Pancreas (tissue), 10 donors: ENCODE measurements at places on chromosomes 6 and 20. TPM values are rescaled to one million over a fixed set of nuclear protein-coding genes. Genes with fewer than 3 reads are reported as not detected.

Gene MDFI
- total RNA-seq: 7.4 TPM

DNA sequence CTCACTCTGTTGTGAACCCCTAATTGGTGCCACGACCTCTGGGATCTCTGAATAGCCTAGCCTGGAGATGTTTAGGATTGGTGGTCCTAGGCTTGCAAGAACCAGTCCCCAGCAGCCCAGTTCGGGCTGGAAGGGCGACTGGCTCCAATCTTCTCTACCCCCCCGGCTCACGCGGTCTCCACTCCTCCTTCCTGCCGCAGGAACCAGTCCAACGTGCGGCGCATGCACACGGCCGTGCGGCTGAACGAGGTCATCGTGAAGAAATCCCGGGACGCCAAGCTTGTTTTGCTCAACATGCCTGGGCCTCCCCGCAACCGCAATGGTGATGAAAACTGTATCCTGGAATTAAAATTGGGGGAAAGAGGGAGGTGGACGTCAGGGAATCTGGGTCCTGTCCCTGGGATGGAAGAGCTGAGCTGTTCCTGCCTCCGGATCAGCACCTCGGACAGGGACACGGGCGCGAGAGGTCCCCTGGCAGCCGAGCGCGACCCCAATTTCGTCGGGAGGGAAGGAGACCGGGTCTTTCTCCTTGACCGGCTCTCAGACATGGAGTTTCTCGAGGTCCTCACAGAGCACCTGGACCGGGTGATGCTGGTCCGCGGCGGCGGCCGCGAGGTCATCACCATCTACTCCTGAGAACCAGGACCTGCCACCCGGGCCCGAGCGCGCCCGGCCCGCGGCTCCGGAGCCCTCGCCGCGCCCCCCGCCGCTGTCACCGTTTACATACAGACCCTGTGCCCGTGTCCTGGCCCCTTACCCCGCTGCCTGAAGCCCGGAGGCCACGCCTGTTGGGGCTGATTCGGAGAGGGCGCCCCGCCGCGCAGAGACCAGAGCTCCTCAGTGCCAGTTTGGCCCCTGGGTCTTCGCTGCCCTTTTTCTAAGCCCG, 28.2 kb downstream of the SLC12A5 start:
- DNase-seq: no peak

- DNase-seq: no peak
Observed at GRCh38 chr6:131410785-131411184, 162.2 kb upstream of the ARG1 start.

- no peak for DNase-seq
Observed at GRCh38 chr6:155201461-155202226, 62.2 kb upstream of the CLDN20 start.

DNA sequence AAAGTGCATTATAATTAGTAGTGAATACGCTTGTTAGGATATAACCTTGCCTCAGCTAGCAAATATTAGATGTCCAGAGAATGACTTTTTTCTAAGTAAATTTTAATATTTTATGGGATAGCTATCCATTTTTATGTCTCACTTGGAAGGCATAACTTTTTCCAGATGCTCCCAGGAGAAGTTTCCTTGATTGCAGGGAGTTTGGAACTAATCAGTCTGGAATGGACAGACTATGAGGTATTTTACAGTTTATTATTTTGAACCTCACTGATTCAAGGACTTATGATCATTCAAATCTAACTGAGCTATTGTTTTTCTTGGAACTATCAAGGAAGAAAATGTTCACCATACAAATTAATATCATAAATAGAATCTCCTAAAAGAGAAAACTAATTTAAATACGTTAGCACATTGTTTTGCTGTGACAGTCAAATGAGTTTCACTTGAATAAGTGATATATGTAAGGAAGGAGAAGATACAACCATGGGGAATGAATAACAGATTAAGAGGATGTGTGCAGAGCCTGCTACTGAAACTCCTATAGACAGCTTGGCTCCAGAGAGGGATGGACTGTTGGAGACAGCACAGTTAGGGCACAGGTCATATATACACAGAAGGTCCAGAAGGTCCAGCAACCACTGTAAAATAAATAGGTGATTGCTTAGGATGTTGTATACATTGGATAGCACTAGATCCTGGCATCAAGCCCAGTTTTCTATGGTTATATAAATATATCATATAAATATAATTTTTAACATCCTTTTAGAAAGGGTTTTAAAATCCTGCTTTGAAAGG, 20.6 kb upstream of the LCA5 start:
- no peak for DNase-seq

GRCh38 chr6:131867744-131868143, 59.9 kb downstream of the ENPP1 start:
- no peak for DNase-seq

DNA sequence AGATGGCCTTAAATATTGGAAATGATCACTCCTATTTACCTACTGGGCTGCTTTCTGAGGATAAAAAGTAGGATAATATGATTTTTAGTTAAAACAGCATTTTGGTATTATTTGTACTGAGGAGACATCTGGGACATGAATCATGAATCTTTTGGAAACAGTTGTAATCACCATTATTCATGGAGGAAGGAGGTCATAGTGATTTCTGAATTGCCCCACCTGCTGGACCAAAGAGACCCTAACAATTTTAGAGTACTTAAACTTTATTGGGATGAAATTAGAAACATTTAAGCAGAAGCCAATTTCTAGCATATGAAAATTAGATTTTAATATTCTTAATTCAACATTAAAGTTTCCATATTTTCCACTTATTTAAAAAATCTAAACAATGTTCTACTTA, 108.4 kb upstream of the SIM1 start:
- no peak for DNase-seq
